ENCODE measurements at places on chromosomes 12 and 14.

GRCh38 chr14:64421166-64421565, 33.0 kb downstream of the MTHFD1 start:
- no peak for DNase-seq

GRCh38 chr14:102049258-102050025, 37.4 kb downstream of the HSP90AA1 start:
- DNase-seq: no peak

GRCh38 chr12:67469666-67470065, 178.9 kb upstream of the DYRK2 start:
- no peak for DNase-seq

DNA sequence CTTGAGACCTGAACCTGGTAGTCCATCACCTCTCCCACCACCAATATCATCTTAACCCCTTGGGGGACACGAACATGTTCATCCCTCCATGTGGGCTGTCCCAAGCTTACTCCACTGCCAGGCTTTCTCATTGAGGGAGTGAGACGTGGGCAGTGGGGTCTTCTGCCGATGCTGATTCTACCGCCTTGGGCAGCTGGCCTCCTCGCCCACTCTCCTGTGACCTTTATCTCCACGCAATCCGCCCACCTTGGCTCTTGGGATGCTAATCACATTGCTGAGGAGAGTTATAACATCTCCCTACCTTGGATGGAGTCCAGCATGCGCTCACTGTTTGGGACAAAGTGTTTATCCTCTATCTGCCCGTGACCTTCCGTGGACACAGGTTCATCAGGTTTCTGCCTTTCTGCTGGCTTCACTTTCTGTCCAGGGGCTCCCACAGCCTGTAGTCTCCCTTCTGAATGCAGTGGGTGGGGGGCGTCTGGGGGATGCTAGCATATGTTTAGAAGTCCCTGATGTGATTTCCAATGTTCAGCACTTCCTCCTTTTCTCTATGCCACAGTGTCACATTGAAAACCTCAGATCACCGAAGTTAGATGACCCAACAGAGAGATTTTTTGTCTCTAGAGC, 53.2 kb upstream of the ESRRB start:
- DNase-seq: no peak

GRCh38 chr12:80107221-80107620, 7.9 kb downstream of the OTOGL start:
- no peak for DNase-seq

GRCh38 chr12:101634724-101635123, 40.0 kb downstream of the MYBPC1 start:
- no peak for DNase-seq

- DNase-seq: no peak
Measured at GRCh38 chr14:99479906-99480869, at the start of gene SETD3. SETD3 (minus strand) TSS chr14:99480859; CDS start chr14:99465805, 15,054 bp downstream.
